D721Med (cell line): ENCODE measurements at places on chromosomes 16 and 17.

- peak; percentile 80 for DNase-seq
These were observed 10.7 kb downstream of the SGSM2 start for GRCh38 chr17:2347805-2348685.

DNA sequence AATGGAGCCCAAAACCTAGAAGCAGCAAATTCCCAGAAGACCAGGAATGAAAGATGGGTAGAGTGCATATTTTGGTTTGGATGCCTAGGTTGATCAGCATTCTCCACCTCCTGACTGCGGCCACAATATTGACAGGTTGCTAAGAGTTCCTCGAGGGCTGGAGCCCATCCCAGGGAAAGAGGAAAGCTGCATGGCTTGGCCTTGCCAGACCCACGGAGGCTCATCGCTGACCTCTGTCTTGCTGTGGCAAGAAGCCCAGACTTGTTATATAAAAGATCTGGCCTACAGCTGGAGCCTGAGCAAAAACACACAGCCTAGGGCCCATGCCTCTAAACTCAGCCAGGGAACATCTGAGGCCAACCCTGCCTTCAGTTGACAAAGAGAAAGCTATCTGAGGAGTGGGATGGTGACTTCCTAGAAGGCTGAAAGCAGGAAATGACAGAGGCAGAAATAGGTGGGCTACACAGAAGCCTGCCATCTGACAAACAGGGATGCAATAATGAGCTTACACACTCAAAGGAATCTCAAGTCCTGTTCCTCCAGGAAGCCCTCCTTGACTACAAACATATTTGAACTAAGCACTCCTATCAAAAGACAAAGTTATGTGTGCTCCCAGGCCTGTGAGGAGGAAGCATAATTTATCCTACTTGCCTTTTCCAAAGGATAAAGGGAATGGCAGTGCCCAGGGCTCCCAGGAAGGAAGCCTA, 22.5 kb upstream of the SLC35B1 start:
- DNase-seq, result no peak

DNA sequence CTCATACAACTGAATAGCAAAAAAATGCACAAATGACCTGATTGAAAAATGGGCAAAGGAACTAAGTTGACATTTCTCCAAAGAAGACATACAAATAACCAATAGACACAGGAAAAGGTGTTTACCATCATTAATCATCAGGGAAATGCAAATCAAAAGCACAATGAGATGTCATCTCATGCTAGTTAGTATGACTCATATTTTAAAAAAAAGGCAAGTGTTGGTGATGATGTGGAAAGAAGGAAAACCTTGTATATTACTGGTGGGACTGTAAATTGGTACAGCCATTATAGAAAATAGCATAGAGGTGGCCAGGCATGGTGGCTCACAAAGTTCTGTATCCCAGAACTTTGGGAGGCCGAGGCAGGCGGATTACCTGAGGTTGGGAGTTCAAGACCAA, 232.5 kb upstream of the ZFHX3 start:
- DNase-seq, result no peak

DNA sequence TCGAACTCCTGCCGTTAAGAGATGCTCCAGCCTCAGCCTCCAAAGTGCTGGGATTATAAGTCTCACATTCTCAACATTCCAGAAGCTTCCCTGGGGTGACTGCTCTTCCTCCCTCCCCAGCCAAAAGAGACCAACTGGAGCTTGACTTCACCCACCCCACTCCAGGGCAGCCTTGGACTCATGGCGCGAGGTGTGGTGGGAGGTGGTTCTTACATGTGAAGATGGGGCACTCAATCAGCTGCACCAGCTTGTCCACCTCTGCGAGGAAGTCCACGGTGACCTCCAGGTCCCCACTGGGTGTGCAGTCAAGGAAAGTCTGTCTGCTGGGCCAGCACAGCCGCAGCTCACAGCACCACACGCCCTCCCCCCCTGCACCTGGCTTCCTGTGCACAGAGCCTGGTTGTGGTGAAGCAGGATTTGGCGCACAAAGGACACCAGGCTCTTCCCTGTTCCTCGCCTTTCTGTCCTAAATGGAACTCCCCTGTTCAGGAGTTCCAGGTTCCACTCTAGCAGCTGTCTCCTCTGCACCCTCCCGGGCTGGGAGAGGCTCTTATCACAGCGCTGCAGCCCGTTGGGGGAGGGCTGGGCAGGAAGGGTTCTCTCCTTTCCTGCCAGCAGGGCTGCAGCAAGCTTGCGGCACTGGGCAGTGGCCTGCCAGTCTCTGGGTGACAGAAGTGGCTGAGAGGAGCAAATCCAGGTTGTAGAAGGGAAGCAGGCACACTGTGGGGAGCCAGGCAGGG, 9.6 kb upstream of the MTSS2 start:
- no peak for DNase-seq

- DNase-seq, result no peak
These were observed 973 bp upstream of the UBTF start for GRCh38 chr17:44220213-44221083.

GRCh38 chr17:38967290-38967738, at the start of gene FBXO47:
FBXO47 (minus strand) TSS chr17:38967403; CDS start chr17:38963025, 4,378 bp downstream.
- no peak for DNase-seq

GRCh38 chr17:4750606-4751005, 10.9 kb upstream of the CXCL16 start:
- DNase-seq, result no peak

- DNase-seq, result no peak
These were observed at the start of gene MAF for GRCh38 chr16:79600638-79601091. MAF (minus strand) TSS chr16:79600737; CDS start chr16:79599902, 835 bp downstream.

DNA sequence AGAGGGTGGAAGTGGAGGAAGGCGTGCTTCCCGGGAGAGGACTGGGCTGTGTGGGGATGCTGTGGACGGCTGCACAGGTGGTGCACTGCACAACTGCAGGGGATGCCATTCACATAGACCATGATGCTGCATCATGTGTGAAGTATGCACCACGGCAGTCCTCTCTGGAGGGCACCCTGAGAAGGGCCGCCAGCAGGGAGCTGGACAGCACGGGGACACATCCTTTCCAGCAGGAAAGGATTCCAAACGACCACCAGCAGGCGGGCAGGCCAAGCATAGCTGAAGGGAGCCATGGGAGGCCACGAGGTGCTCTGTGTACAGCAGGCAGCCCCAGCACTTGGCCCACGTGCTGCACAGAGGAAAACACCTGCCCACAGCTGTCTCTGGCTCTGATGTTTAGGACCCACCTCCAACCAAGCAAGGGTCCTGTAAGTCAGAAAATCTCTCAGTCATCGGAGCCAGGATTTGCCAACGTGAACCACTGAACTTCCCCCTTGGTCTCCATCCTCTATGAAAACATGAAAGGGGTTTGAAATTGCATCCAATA, 10.1 kb downstream of the ACTG1 start:
- no peak for DNase-seq

DNA sequence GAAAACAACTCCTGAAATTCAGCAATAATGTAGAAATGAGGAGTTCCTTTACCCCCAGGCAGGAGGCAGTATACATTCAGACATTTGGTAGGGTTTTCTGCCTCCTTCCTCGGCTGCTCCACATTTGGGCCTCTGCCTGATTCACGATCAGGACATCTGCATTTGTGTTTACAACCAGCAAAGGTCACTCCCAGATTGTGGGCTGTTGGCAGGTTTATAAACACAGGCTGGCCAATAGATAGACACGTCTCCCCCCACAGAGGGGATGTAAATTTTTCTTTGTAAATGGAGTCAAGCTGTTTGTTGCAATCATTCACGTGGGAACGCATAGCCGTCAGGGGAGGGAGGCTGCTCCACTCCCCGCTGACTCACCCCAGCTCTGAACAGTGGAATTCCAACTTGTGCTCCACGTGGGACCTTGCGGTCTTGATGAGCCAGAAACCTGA, 252.1 kb upstream of the N4BP1 start:
- DNase-seq, result no peak

DNA sequence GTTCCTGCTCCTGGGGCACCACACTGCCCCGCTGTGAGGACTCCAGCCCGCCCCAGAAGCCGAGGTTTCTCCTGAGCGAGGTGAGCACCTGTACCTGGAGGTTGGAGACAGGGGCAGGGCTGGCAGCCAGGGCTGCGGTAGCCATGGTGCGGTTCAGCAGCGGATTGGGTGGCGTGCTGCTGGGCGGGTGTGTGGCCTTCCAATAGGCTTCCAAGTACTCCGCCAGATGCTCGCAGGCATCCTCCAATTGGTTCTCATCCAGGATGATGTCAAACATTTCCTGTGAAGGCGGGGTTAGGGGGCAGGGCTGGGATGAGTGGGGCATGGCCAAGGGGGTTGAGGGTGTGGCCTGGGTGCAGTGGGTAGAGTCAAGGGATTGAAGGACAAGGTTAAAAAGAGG, 11.3 kb upstream of the ARL5C start:
- DNase-seq, result no peak

GRCh38 chr16:88070989-88071625, 119.9 kb downstream of the BANP start:
- no peak for DNase-seq

DNA sequence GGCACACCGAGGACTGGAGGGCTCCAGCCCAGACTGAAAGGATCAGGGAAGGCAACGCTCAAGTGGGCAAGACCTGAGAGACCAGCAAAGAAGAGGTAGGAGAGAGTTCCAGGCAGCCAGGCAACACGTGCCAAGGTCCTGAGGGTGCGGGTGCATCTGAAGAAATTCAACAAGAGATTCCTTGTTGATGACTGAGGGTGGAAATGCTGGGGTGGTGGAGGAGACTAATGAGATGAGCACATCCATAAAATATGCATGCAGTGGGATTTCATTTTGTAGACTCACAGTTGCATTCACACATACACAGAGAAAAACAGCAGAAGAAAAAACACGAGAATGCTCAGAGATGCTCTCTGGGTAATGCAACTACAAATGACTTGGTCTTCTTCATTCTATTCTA, 154.8 kb upstream of the FOXF1 start:
- no peak for DNase-seq

GRCh38 chr16:80103463-80103862, 437.3 kb upstream of the DYNLRB2 start:
- DNase-seq, result no peak

DNA sequence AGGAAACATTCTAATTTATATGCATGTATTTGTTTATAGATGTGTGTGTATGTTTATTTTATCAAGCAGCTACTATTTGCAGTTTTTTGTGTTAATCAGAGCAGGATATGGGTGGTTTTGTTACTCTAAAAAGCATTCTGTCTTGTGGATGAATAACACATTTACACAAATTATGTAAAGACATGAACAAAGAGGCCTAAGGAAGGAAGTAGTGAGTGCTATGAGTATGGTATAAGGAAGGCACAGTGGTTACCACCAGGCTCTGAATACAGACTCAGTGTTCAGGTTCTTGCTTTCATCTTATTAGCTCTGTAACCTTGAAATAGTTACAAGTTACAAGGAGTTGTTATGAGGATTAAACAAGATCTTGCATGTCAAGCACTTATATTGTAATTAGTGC, 33.9 kb downstream of the STXBP4 start:
- no peak for DNase-seq

- DNase-seq, result no peak
These were observed 830 bp downstream of the SPHK1 start for GRCh38 chr17:76384987-76385891.

DNA sequence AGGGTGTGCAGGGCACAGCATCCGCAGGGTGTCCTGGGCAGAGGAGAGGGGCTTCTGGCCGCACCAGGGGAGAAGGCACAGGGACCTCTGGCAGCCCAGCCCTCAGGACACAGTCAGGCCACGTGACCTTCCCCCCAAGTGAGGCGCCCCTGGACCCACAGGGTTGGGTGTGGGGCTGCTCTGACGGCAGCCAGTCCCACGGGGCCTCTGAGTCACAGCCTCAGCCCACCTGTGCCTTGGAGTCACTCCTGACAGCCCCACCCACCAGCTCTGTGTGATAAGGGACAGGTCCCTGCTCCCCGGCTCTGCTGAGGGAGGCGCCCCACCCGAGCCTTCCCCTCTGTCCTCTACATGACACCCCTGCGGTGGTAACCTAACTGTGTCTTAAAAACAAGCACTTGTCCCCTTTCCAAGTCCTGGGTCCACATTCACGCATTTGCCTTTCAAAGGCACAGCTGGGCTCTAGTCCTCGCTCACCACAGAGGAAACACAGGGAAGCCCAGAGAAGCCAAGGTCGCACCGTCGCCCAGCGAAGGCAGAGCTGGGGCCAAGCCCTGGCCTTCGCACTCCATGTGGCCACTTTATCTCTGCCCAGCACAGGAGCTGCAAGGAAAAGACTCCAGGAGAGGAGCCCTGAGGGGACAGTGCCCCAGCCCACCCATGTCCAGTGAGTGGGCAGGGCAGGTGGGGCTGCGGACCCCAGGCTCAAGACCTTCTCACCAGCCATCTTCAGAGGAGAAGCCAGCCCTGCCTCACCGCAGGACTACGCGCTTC, 5.1 kb upstream of the NPTX1 start:
- DNase-seq, result no peak

DNA sequence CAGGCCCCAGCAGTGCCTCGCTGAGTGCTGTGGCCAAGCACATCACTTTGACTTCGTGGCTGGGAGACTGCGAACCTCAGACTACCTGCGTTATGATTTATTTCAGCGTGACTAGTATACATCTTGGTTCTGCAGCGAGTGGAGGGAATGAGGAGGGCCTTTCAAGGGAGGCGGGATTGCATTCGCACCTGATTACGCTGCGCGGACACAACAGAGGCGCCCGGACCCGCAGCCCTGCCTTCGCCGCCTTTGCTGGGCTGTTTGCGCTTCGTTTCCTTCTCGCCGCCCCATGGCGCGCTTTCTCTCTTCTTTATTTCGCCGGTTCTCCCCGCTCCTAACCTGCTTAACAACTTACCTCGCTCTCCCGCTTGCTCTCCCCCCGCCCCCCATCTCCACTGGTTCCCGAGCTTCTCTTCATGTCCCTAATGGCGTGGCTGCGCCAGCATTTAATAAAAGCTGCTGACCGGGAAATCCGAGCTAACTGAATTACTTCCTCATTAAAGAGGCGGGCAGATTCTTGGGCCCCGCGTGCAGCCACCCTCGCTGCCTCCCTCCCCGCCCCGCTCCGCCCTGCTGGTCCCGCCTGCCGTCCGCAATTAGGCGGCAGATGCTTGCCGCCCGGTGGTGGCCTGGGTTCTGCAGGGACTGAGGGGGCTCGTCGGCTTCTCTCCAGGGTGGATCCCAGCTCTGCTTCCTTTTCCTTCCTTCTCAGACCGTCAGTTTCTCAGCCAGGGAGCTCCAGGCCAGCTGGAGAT, 257.6 kb upstream of the SDK2 start:
- DNase-seq, result no peak

GRCh38 chr17:50482110-50482509, 3.5 kb downstream of the RSAD1 start:
- DNase-seq, result no peak

- DNase-seq, result no peak
These were observed 2.1 kb downstream of the SAMD14 start for GRCh38 chr17:50127697-50128361.

DNA sequence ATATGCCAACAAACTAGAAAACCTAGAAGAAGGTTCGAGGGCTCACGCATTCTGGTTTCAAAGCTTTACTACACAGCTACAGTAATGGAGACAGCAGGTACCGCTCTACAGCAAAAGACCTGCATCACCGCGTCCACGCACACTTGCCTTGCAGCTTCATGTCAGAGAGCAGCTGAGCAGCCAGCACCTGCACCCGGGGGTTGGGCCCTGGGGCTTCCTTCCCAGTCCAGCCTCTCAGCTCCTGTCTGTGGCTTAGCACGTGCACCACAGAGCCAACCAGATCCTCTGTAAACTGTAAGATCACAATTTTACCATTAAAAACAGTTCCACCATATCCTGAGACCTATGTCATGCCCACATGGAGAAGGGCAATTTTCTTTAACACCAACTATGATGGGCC, 15.3 kb downstream of the MEAK7 start:
- no peak for DNase-seq

GRCh38 chr16:87678618-87679017, 76.3 kb downstream of the JPH3 start:
- no peak for DNase-seq
